ENCODE measurements at places on chromosomes 1 and 21.

- no peak for DNase-seq
Measured at GRCh38 chr1:16162163-16162822, 6.4 kb upstream of the EPHA2 start.

GRCh38 chr1:53541761-53542550 is 82.8 kb downstream of the DMRTB1 start:
- DNase-seq = peak; percentile 89

DNA sequence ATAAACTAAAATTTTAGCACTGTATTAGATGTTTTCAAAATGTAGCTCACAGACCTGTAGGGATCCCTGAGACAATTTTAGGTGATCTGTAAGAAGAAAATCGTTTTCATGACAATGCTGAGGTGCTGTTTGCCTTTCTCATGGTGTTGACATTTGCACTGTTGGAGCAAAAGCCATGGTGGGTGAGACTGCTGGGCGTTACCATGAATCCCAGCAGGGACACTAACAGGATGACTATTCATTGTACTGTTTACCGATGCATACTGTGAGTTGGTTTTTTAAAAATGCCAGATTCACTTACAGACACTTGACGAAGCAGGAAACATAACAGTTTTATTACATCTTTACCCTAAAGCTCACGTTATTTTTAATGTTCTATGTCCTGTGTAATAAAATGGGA is 468.5 kb downstream of the PCP4 start:
- DNase-seq = peak; percentile 10

GRCh38 chr1:67785847-67786753 is 47.2 kb downstream of the GNG12 start:
- no peak for DNase-seq

DNA sequence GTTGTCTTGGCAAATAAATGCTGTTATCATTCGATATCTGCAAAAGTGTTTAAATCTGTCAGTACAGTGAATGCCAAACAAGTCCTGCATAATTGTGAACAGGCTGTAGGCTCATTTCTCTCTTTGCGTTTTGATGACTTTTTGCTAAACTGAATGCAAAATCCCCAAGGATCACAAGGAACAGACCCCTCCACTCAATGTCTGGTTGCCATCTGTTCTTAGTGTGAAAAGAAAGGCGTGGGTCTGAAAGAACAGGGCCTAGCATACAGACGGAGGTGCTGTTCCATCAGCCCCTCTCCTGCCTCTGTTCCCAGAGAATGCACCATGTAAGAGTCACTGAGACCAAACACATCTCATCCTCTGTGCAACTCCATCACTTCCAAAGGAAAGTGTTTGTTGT is 40.4 kb downstream of the EIF2B3 start:
- DNase-seq = no peak

GRCh38 chr1:222919478-222919865 is 104.6 kb downstream of the DISP1 start:
- no peak for DNase-seq

GRCh38 chr21:44500111-44500510 is 39.9 kb downstream of the KRTAP10-1 start:
- no peak for DNase-seq

GRCh38 chr1:163531345-163531744 is 209.6 kb downstream of the NUF2 start:
- DNase-seq = no peak

GRCh38 chr1:35706846-35707600 is 11.7 kb downstream of the C1orf216 start:
- no peak for DNase-seq

DNA sequence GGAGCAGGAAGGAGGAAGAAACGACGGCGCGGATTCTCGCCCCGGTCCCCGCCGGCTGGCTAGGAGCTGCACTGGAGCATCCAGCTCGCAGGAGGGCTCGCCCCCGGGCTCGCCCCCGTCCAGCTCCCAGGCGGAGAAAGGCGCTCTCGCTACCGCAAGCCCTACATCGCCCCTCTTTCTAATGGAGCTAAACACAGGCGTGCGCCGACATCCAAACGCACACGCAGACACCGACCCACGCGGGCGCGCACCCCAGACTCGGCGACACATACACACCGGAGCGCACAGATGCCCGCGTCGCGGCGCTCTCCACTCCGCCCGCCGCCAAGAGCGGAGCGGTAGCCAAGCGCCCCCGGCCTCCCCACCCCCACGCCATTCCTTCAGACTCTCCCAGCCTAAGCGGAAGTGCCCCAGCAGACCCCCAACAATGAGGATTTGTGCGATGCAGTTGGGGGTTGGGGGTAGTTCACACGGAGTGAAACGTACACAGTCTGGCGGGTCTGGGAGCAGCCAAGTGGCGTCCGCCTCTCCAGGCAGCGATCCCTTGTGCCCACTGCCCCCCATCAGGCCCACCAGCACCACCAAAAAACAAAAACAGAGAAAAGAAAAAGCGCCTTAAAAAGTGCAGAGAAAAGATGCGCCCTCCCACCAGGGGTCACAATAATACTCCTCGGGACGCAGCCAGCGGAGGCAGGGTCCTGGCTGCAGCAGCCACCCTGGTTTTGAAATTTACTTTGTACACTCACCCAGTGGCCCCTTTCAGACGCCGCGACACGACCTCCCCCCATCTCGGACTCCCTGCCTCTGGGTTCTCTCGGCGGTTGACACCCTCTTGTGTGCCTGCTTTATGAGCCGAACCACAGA is 1.4 kb downstream of the DAB1 start:
- DNase-seq = peak; percentile 26

- DNase-seq = no peak
Measured at GRCh38 chr1:9598316-9598700, 9.6 kb downstream of the TMEM201 start.

DNA sequence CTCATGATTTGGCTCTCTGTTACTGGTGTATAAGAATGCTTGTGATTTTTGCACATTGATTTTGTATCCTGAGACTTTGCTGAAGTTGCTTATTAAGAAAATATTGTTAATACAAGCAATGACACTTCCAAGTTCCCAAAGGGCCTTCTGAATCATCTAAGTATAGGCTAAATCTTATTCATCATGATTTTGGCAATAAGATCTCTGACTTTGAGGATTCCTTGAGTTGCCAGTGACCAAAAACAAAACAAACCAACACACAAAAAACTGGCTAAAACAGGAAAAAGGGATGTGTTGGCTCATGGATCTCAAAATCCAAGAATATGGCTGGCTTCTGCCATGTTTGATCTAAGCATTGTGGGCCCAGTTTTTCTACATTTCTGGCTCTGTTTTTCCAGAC is 163.4 kb downstream of the HHIPL2 start:
- no peak for DNase-seq

DNA sequence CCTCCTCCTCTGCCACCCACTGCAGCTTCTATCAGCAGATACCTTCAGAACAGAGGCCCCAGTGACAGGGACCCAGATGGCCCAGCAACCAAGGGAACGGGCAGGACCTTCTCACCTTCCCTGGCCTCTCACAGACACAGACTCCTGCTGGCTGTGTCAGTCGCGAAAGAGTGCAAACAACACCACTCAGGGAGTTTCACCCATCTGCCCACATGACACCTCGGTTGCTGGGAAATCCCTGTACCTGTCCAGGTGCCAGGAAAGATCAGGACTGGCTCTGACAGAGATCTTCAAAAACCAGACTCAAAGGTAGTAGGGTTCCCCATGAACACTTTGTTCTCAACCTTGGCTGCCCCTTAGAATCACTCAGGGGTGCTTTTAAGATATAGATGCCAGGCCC is 83.5 kb upstream of the HIVEP3 start:
- no peak for DNase-seq

- no peak for DNase-seq
Measured at GRCh38 chr21:19049567-19049966, 646.0 kb upstream of the TMPRSS15 start.

- DNase-seq = no peak
Measured at GRCh38 chr1:28278763-28279162, 19.4 kb downstream of the SESN2 start.

- no peak for DNase-seq
Measured at GRCh38 chr1:206497774-206498173, 9.6 kb upstream of the RASSF5 start.

DNA sequence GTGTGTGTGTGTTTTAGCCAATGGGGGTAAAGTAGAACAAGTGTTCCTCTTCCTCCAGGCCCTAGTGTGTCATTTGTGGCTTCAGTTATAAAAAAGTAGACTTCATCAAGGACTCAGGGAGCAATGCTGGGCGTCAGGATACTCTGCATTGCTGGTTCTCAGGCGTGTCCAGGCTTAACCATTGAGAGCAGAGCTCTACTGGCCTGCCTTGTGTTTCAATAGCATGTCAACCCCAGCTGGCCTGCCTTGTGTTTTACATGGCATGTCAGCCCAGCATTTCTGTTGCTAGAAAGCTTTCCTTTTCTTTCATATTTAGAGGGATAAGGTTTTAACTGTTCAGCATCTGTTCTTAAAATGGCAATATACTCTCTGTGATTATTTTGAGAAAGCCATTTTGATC is 117.6 kb upstream of the TMPRSS15 start:
- no peak for DNase-seq

DNA sequence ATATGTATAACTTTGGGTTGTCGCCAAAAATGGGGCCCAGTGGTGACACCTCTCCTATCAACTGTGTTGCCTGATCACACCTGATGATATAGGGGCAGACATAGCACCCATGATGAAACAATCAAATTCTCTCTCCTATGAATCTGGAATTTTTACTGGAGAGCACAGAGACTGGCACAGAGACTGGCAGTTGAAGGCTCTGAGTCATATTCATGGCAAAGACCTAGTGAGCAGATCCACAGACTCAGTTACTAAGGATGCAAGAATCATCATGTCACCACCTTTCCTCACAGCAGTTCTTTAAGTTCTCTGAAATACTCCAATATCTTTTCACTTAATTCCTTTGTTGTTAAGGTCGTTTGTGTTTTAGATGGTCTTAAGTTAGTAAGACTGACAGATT is 60.0 kb downstream of the APCS start:
- DNase-seq = no peak

DNA sequence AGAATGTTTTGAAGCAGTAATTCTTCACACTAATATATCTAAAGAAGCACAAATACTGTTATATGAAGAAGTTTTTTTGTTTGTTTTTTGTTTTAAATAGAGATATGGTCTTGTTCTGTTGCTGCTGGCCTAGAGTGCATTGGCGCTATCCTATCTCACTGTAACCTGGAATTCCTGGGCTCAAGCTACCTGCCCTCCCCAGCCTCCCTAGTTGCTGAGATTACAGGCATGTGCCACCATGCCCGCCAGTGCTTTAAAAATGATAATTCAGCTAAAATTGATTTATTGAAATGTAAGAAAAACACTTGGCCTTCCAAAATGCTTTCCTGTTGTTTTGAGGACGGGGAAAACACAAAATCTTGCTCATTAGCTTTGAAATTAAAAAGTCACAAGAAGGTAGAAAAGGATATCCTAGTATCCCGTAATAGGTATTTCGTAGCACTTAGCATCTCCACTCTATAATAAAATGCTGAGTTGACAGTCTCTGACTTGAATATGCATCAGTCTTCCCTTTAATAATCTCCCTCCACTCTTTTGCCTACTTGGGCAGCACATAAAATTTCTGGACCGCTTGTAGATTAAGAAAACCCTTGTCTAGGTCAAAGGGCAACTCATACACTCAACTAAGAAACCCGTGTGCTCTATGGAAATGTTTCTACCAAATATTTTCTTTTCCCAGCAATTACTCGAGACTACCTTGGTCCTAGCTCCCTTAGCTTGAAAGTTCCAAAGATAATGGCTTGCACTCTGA is 1.3 kb downstream of the SCYL3 start:
- no peak for DNase-seq

GRCh38 chr1:36753451-36753850 is 270.7 kb upstream of the CSF3R start:
- no peak for DNase-seq

- no peak for DNase-seq
Measured at GRCh38 chr1:47875036-47875435, 122.1 kb downstream of the TRABD2B start.

DNA sequence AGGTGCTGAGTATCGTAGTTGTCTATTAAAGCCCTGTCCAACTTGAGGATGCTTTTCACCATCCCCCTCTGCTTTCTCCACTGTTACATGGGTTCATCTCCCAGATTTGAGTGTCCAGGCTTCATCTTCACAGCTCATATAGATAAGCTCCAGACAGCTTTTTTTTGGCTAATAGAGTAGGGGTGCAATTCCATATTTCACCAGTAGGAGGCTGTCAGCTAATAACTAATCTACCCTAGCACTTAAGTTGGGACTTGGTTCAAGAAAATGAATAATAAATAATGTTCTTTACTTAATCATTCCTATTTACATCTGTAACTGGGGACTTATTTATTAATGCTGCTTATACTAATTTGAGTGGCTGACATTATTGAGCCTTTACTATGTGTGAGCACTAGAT is 124.5 kb downstream of the IGSF21 start:
- no peak for DNase-seq

- no peak for DNase-seq
Measured at GRCh38 chr1:232813097-232813496, 7.9 kb downstream of the MAP10 start.

DNA sequence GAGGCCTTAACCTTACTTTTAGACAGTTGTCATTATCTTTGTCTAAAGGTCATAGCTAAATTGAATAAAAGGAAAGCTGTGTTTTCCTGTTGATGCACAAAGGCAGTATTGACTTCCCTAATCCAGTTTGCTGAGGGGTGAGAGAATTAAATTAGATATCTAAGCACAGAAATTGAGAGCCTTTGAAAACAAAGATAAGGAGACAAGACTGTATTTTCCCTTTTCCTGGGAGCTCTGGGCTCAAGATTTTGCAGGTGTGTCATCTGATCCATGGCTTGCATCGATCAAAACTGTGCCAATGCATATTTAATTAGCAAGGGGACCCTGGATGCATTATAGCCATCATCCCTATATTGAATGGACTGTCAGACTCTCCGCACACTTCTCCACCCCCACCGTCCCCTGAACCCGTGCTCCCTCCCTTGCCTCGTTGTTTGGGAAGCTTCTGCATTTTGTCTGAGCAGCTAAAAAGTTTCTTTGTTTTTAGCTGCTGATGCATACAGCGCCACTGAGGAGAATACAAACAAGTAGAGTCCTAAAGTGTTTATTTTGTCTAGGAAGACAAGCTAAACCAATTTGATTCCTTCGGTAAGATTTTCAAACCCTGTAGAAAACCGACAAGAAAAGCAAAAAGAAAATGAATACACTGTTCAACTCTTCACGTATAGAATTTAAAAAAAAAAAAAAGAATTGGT is 186.3 kb downstream of the NFIA start:
- DNase-seq = no peak

DNA sequence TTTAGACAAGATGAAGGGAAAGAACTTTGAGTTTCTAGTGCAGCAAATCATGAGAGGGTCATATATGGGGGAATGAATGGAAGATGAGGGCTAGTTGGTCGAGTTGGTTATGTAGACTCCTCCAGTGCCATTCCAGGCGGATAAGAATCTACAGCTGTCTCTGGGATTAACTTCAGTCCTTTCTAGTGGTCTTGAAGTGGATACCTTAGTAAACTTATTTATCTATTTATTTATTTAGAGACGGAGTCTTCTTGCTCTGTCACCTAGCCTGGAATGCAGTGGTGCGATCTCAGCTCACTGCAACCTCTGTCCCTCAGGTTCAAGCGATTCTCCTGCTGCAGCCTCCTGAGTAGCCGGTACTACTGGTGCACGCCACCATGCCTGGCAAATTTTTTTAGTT is 41.4 kb upstream of the RCC2 start:
- no peak for DNase-seq

GRCh38 chr1:159188375-159188788 is 16.3 kb upstream of the ACKR1 start:
- peak; percentile 86 for DNase-seq

All from Daoy (cell line).